OCI-M1 (cell line): ENCODE measurements at places on chromosomes 5 and 9.

DNA sequence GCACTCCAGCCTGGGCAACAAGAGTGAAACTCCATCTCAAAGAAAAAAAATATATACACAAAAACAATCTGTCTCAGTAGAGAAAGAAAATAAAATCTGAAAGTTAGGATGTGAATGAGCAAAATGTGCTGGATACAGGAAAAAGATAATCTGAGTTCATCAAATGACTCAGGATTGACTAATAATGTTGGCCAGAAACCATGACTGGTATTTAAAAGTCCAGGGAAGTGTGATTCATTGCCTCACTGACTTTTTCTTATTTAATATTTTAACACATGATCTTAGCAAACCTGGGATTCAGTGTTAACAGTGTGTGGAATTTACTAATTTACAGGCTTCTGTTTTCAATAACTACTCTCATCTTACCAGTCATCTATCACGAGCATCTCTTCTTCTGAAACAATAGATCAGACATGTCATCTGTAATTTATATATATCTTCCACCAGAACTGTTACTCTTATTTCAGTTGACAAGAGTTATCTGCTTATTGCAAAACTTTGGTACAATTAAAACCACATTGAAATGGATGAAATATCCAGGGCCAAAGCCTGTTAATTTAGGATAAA, 256.7 kb downstream of the CDH12 start:
- peak; percentile 6 for DNase-seq

- no peak for DNase-seq
These were observed 198.1 kb upstream of the EFNA5 start for GRCh38 chr5:107868650-107869409.

DNA sequence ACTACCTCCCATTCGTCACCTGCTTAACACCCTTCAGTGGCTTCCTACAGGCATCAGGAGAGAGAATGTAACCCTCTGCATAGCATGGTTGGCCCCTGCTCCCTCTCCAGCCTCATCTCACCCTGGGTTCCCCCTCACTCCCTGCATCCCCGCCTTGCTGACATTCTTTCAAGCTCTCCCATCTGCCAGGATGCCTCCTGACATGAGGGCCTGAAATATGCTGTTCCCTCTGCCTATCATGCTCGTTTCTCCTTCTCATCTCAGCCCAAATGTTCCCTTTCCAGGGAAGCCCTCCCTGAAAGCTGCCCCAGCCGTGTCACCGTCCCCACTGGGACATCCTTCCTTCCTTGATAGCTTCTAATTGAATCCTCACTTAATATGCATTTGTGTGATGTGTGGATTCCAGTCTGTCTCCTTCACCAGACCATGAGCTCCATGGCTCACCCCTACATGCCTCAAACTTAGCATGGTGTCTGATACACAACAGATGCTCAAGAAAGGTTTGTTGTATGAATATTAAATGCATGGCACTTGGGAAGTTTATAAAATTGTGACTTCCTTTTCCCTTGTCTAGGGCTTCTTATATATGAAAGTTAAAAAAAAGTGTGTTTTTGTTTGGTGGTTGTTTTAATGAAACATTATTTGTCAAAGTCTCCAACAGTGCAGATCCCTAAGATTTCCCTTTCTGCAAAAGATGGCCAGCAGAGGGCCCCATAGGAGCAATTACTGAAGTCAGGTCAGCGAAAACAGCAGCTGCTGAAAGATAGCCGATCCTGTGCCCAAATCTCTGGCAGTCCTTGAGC, 7.3 kb upstream of the C5orf58 start:
- DNase-seq: peak; percentile 86

DNA sequence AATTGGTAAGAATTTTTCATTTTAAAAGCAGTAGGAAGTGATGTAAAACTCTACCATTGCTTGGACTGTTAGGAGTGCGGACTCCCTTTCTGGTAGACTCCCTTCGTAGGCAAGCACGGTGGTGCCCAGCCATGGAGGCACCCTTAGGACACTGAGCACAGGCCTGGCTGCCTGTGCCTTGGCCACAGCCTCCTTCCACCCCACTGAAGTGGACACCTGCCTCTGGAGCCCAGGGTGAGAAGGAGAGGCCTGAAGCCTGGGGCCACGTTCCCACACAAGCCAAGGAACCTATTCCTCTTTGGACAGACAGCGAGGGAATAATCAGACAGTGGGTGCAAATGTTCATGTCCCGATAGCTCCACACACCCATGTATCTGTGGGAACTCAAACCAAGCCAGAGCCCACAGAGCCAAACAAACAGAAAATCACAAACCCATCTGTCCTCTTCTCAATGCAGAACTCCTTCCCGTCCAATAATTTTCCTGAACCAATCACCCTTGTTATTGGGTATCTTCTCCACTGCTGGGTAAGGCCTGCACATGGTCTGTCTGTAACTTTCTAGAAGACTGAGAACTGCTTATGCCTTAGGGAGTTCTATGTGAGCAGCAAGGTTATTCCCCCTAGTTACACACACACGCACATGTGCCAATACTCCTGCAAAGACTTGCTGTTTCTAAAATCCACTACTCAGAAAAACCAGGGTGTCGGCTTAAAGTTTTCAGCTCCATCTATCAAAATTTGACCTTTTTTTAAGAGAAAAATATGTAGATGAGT, 45.2 kb downstream of the UBE2QL1 start:
- no peak for DNase-seq

GRCh38 chr5:98624145-98624880, 149.2 kb upstream of the RGMB start:
- DNase-seq: no peak

GRCh38 chr5:133396187-133396741, 216.1 kb downstream of the FSTL4 start:
- no peak for DNase-seq

DNA sequence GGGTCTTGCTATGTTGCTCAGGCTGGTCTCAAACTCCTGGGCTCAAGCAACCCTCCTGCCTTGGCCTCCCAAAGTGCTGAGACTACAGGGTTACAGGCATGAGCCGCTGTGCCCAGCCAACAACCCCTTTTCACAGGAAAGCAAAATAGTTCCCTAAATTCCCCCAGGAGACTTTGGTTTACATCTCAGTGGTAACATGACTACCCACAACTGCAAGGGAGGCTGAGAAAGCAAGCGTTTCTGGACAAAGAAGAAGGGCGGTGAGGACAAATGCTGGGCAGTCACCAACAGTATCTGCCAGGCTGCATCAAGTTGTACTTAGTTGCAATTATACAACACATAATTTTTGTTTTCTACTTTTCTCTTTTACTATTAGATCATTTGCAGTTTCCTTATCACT, 7.4 kb upstream of the ADGRD2 start:
- no peak for DNase-seq

DNA sequence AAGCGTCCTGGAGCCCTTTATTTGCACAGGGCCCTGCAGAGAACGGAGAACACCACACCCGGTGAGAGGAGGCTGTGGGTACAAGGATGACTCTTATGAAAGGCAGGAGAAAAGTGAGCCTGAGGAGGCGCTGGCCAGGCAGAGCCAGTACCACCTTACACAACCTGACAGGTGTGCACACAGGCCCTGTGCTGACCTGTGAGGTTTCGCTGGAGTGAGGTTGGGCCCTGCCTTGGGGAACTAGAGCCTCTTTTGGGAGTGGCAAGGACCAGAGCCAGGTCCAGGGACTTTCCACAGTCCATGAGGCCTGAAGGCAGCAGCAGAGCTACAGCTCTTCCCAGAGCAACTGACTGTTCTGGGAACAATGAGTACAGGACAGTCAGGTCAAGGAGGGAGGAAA, 3.1 kb downstream of the SRD5A1 start:
- DNase-seq: no peak

DNA sequence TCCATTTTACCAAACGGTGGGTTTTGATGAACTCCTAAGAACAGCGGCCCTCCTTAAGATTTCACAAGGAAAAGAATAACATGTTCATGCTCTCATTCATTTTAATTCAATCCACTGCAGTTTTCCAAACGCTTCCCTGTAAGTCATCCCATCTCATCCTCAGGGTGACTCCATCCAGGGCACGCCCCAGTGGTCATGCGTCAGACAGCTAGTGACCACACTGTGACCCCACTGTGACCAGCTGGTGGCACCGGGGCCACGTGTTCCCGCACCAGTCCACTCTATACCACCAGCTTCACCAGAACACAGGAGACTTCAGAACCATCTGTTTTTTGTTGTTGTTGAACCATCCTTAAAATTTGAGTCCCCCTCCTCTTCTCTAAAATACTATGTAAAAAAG, 14.3 kb downstream of the ATPSCKMT start:
- no peak for DNase-seq

GRCh38 chr9:79917421-79917820, 345.7 kb downstream of the TLE4 start:
- no peak for DNase-seq

GRCh38 chr5:88682881-88683361, 200.1 kb downstream of the MEF2C start:
- no peak for DNase-seq

DNA sequence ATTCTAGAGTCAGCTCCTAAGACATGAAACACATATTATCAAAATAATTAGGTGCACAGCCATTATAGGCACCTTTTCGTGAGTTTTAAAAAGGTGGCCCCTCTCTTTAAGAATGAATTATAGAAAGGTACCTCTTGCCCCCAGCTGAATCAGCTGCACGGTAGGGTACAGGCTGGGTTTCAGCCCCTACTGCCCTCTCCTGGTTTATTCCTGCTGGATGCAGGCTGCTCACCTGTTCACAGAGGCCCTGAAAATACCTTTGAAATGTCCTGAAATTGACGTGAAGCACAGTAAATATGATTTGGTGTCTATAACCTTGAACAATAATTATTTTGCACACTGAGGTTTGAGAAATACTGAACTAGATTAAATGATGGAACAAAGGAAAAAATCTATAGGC, 504.8 kb upstream of the SGCD start:
- DNase-seq: no peak

DNA sequence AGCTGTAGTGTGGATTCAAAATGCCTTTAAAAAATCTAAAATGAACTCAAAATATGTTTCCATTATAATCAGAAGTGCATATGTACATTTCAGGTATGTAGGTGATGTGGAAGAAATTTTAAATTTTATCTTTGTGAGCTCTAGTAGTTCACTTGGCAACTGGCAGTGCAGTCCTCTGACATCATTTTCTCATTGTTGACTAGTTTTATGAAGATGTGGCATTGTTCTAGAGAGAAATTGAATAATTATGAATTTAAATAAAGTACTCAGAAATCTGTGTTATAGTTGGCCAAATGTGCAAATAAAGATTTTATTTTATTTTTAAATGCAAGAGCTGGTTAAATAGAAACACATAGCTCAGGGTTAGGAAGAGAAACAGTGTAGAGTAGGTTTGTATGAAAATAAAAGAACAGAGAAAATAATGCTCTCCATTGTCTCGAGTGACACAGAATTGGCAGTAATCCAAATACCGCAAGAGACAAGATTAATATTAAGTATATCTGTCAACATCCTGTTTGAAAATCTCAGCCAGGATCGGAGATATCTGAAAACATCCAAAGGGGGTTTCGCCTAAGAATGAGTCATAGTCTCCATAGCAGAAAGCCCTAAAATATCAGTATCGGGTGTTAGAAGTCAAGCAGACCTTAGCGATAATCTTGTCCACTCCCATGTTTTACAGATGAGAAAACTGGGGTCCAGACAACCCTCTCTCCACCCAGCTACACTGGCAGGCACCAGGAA, 189.4 kb downstream of the CCDC192 start:
- DNase-seq: no peak

DNA sequence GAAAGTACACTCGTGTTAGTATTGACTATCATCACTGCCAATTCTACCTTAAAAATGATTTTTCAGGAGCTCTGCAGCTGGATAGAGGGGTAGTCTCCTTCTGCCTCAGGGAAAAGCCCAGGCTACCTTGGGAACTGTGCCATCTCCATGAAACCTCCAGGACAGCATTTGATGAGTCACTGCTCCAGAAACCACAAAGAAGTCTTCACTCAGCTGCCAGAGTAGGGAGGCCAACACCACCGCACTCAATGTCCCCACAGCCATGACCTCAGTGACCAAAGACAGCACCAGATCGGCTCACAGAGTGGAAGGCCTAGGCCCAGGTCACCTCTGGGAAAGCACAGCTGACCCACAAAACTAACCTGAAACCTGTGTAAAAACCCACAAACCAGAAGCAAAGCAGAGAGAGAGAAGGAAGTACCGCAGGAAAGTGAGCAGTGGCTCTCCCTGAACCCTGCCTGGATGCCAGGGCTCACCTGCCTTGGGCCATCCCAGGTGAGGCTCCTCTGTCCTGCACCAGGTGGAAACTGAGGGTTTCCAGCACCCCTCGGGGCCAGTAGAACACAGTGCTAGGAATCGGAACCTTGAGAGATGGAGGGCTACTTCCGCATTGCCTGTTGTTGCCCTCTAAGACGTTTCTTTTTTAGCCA, 30.0 kb downstream of the S1PR3 start:
- no peak for DNase-seq

- no peak for DNase-seq
These were observed 1093.3 kb upstream of the CDH6 start for GRCh38 chr5:30100148-30100713.

DNA sequence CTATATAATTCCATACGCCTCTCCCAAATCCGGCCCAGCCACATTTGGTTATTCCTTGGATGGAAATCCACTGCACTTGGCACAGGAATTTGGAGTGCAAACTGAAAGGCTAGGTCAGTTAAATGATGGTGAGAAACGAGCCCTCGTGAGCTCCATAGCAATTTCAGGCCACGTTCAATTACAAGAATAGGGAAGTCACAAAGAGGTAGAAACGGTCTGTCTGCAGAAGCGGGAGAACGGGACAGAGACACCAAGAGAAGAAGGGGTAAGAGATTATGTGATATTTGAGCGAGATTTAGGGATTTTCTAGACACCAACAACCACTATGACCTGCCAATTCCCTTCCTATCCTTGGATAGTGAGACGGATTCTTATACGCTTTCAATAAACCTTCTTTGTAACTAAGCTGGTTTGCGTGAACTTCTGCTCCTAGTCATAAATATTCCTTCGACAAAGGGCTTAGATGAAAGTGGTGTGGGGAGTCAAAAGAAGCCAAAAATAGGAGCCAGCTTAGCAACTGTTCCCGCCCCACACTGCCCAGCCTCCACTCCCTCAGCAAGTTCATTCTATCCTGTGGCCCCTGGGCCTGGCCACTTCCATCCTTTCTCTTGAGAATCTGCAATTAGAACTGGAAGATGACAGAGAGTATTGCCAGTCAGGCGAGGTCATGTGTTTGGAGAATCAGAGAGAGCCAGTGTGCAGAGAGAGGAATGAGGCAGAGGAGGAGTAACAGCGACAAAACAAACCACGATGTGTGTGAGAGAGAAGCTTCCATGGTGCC, 118.4 kb downstream of the ZNF608 start:
- DNase-seq: no peak

- DNase-seq: no peak
These were observed 33.3 kb downstream of the PIP5K1B start for GRCh38 chr9:68738358-68738757.

- DNase-seq: no peak
These were observed 104.3 kb upstream of the SPATA31D4 start for GRCh38 chr9:81823672-81824554.

GRCh38 chr9:88993871-88994460, 2.7 kb downstream of the S1PR3 start:
- no peak for DNase-seq
